Stimulated activated CD8-positive, alpha-beta memory T cell treated with anti-CD3 and anti-CD28 coated beads, Interleukin-4, amount 100 ng/mL, for 1 hour (primary cell): ENCODE measurements at places on chromosomes 3 and 15.

GRCh38 chr3:156705761-156706616 is 31.6 kb downstream of the TIPARP start:
- no peak for DNase-seq

DNA sequence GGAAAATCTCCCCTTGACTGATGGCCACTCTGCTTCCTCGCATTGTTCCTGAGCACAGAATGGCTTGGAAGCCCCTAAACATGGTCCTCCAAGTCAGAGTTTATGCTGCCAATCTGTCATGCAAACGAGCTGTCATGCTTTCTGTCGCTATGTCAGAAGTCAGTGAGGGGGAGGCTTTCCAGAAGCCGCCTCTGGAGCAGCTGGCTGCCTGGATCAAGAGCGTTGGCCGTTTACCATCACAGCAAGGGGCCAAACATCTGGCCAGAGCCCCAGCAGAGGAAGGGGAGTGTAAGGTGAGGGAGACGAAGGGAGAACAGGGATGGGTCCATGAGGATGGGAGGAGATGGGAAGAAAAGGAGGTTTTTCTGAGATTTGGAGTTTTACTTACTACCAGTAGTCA is 372.6 kb upstream of the NR2F2 start:
- no peak for DNase-seq

- no peak for DNase-seq
Observed at GRCh38 chr3:46852334-46852720, 10.9 kb downstream of the MYL3 start.

GRCh38 chr3:127158614-127159229 is 34.2 kb upstream of the PRR23E start:
- no peak for DNase-seq

GRCh38 chr3:190320594-190321362 is 1.5 kb downstream of the CLDN1 start:
- no peak for DNase-seq

DNA sequence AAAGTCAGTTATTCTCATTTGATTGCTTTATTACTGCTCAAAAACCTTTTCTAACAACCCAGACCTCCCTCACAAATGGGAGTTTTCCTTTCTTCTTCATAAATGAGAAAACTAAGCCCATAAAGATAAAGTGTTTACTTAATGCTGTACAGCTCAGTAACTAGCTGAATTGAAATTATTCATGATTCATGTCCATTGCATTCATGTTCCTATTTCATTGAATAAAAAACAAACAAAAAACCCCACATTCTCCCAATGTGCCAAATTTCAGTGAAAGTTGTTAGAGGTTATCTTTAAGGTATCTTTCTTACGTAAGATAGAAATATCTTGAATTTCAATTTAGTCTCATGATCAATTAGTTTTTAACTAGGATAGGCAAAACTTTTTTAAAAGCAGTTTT is 2.8 kb downstream of the PLSCR2 start:
- no peak for DNase-seq

- DNase-seq, result no peak
Observed at GRCh38 chr3:134680796-134681521, 30.1 kb upstream of the KY start.

DNA sequence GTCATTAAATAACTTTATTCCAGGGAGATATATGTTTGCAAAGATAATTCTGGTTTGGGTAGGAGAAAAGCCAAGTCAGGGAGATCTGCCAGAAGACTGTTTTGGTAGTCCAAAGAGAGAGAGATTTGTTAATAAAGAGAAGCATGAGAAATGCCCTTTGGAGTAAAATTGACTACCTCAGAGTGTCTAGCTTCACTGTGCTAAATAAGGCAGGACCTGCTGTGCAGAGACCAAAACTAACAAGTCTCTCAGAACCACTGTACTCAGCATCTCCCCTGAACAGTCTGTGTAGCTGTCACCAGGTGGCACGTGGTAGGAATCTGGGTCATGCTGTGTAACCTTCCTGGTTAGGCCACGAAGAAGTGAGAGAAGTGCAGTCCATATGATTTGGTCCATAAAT is 31.6 kb upstream of the SLC35G2 start:
- no peak for DNase-seq

DNA sequence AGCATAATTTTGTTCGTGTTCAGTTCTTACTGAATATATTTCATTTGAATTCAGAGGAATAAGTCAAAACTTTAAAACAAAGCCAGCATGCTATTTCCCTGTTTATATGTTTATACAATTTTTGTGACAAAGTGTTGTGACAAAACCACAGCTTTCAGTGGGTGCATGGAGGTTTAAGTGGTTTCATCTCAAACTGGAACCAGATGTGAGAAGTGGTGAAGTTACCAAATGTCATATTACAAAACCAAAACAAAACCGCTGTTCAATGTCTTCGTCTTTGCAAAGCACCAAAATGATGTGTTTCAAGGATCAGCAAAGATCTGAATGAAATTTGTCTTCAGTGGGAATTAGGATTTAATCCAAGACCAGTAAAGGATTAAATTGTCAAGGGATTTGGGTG is 59.3 kb upstream of the OSTN start:
- DNase-seq, result no peak

DNA sequence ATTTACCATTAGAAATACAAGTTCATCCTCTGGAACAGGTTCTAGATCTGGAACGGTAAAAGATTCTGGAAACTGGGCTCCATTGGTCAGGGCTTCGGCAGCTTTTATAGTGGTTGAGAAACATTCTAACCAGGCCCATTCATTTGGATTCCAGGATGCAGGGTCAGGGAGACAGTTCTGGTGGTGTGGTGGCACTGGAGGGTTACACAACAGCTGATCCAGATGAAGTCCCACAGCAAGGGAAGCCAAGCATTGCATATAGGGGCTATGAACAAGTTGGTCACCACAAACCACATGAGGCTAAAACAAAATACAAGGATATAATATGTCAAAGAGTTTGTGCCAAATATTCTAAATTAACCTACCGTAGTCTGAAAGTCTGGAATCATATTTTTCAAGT is 43.0 kb downstream of the FBXL22 start:
- DNase-seq, result no peak

GRCh38 chr3:32021155-32021554 is 39.6 kb downstream of the ZNF860 start:
- no peak for DNase-seq

- DNase-seq, result no peak
Observed at GRCh38 chr15:68844856-68845550, 24.3 kb upstream of the ANP32A start.

DNA sequence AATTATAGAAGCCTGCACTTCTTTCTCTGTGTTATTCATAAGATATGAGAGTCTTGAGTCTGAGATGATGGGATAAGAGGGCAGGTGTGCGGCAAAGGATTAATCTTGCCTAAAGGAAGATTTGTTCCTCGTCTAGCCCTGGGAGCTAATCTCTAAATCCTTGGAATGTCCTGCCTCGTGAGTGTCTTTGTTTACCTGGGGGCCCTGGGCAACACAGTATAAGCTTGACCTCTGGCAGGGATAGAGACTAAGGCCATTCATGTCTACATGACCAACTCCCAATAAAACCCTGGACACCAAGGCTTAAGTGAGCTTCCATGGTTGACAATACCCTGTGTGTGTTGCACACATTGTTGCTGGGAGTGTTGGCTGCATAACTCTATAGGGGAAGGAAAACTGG is 3.2 kb upstream of the AGBL1 start:
- no peak for DNase-seq

GRCh38 chr3:9887480-9887879 is 2.9 kb upstream of the JAGN1 start:
- DNase-seq, result no peak

GRCh38 chr15:101805605-101806345 is 2.5 kb downstream of the OR4F6 start:
- DNase-seq, result no peak

GRCh38 chr15:75725719-75726607 is 13.3 kb upstream of the CSPG4 start:
- no peak for DNase-seq

DNA sequence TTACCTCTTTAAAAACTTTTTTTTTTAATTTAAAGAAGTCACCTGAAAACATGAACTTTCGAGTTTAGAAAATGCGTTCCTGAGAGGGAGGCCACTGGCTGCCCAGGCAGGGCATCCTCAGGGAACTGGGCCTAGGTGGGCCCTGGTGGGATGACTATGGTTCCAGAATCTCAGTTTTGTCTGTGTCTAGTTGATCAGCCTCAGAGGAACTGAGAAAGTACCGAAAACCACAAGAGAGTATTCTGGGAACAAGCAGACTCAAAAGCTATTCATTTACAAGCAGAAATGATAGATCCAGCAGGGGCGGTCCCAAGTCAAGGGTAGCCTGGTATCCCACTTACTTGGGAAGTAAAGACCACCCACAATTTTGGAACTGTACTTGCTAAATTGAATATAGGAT is 10.5 kb downstream of the WWTR1 start:
- no peak for DNase-seq

DNA sequence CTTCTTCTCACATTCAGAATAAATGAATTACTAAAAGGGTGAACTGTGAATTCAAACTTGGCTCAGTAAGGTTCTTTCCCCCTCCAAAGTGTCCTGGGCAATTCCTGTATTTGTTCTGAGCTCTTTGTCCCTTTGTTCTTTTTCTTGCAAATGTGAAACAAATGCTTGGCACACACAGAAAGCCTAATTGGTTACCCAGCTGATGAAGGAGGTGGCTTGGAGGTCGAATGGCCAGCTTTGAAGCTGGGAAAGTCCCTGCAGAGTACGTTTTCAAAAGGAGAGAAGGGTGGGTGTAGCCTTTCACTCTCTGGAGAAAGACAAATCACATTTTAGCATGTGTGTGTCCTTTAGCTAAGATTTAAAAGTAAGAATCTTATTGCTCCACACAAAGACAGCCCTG is 154.4 kb downstream of the PEX5L start:
- DNase-seq, result no peak

- no peak for DNase-seq
Observed at GRCh38 chr15:31175484-31175883, 74.0 kb upstream of the TRPM1 start.
